ENCODE measurements at places on chromosomes 2 and 18. TPM values are rescaled to one million over a fixed set of nuclear protein-coding genes. Genes with fewer than 3 reads are reported as not detected.

GRCh38 chr18:77967071-77967470, 717.4 kb downstream of the GALR1 start:
- no peaks in the 10 kb centered on the region for H3K4me1 ChIP-seq
- H3K36me3 ChIP-seq: no peaks in the 10 kb centered on the region
- H3K4me3 ChIP-seq: no peak overlapping the region
- no peaks in the 10 kb centered on the region for H3K27me3 ChIP-seq

The APLF gene
- 1.2 TPM for polyA plus RNA-seq

GRCh38 chr2:65532326-65532725, 99.9 kb upstream of the SPRED2 start:
- no peak overlapping the region for H3K4me3 ChIP-seq
- H3K4me1 ChIP-seq: no peaks in the 10 kb centered on the region
- no peak for DNase-seq
- no peak overlapping the region for H3K27ac ChIP-seq
- H3K36me3 ChIP-seq: no peaks in the 10 kb centered on the region

The FEV gene
- polyA plus RNA-seq: not detected

DNA sequence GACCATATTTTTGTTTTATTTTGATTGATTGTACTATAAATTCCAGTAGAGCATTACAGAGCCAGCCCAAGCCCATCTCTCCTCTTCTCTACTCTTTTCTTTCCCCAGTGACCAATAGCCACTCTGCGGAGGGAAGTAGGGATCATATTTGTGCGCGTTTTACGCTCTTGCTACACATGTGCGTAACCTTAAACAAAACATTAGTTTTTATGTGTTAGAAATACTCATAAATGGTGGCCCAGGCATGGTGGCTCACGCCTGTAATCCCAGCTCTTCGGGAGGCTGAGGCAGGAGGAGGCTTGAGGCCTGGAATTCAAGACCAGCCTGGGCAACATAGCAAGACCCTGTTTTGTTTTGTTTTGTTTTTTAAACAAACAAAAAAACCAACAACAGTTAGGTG, 31.3 kb downstream of the HPCAL1 start:
- peaks cover 27% of the 10 kb centered on the region for H3K36me3 ChIP-seq
- peaks cover 46% of the 10 kb centered on the region for H3K4me1 ChIP-seq
- H3K27me3 ChIP-seq: no peaks in the 10 kb centered on the region
- H3K27ac ChIP-seq: no peak overlapping the region

DNA sequence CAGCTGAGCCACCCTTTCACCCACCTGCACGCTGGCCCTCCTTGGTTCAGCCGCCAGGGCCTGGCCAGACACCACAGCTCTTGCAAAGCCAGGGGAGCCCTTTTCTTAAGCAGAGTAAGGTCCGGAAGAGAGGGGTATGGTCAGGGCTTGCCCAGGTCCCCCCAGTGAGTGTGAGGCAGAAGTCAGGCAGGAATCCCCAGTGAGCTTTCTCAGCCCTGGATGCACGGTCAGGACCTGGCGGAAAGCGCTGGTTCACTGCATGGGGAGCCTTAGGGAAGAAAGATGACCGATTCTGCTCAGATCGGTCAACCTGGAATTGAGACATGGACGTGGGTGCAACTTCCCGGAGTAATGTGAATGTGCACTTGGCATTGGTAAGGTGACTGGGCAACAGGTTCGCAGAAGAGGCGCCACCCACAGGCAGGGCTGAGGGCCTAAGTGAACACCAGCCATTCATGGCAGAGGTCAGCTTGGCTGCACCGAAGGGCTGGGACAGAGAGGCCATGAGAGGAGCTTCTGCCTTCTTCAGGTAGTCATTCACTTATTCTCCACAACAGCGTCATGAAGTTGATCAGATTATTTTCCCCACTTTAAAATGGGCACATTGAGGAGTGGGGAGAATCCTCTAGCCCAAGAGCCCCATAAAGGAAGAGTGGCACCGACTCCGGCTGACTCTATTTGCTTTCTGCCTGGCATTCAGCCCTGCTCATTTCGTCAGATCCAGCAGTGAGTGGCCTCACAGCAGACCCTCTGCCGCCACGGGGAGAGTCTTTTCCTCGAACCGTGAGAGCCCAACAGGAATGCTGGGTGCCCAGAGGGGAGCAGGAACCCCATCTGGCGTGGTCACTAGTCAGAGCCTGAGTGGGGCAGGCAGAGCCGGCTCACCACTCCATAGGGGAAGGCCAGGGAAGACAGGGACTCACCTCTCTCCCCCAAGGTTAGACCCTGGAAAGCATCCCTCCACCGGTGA, 35.8 kb downstream of the SCTR start:
- no peaks in the 10 kb centered on the region for H3K4me1 ChIP-seq
- H3K36me3 ChIP-seq: no peaks in the 10 kb centered on the region
- H3K27ac ChIP-seq: no peak overlapping the region
- H3K4me3 ChIP-seq: no peak overlapping the region
- DNase-seq: no peak
- no peaks in the 10 kb centered on the region for H3K27me3 ChIP-seq

The ATOH8 gene
- polyA plus RNA-seq: 2.1 TPM

The KIAA2012 gene
- polyA plus RNA-seq: not detected

DNA sequence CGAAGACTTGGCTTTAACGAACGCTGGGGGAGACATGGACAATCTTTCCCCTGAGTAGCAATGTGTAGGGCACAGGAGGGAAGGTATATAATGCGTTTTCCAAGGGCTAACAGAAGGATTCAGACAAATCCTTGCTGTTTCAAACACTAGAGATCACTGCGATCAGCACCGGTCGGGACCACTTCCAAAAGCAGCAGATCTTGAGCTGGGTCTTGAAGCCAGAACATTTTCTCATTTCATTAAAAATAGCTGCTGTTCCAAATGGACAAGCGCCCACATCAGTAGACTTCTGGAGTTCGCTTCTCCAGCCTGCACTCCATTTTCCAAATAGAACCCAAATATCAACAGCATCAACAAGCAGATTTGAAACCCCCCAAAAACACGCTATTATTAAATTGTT, 65.1 kb upstream of the MAPRE2 start:
- DNase-seq: no peak
- peaks cover 10% of the 10 kb centered on the region for H3K27me3 ChIP-seq
- H3K4me3 ChIP-seq: peak overlapping the region; percentile 83

- DNase-seq: no peak
- no peaks in the 10 kb centered on the region for H3K36me3 ChIP-seq
These were observed 190.1 kb upstream of the AGAP1 start for GRCh38 chr2:235303499-235304291.

Data from CD14-positive monocyte (primary cell).